ENCODE measurements at places on chromosomes 16 and 17.

GRCh38 chr17:35578929-35579432, 610 bp upstream of the PEX12 start:
- no peak for DNase-seq

DNA sequence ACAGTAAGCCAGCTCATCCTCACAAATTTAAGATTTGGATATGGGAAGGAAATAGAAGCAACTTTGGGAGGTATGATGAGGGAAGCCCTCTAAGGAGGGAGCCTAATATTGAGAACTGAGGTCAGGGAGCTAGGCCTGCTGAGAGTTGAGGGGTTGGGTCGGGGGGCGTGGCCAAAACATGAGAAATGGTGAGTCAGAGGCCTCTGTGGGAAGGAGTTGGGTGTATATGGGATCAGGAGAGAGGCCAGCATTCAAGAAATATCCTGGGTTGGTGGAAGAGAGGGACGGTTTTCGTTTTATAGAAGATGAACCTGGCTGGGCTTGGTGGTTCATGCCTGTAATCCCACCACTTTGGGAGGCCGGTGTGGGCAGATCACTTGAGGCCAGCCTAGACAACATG, 48.4 kb downstream of the CLEC16A start:
- no peak for DNase-seq

GRCh38 chr16:31200821-31201568, 1.6 kb downstream of the PYCARD start:
- DNase-seq, result no peak

GRCh38 chr17:80774643-80775281, 216.9 kb upstream of the CHMP6 start:
- no peak for DNase-seq

GRCh38 chr17:80759377-80759673, 214.7 kb downstream of the RPTOR start:
- no peak for DNase-seq

GRCh38 chr17:17366941-17367875, 64.0 kb downstream of the NT5M start:
- DNase-seq, result no peak

DNA sequence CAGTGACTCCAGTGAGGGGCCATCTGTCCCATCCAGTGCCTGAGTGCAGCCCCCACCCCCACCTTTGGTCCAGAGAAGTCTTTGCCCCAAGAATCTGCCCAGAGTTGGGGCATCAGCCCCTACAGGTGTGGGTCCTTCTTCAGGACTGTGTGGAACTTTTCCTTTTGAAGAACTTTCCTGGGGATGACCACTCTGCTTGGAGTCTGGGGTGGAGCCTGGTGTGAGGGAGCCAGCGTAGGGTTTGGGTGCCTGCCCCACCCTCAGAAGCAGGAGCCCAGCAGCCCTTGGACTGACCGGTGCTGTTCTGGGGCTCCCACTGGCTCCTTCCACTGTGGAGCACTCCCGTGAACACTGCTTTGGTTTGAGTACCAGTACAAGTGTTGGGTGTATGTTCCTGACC, 19.3 kb downstream of the MPRIP start:
- DNase-seq, result no peak

DNA sequence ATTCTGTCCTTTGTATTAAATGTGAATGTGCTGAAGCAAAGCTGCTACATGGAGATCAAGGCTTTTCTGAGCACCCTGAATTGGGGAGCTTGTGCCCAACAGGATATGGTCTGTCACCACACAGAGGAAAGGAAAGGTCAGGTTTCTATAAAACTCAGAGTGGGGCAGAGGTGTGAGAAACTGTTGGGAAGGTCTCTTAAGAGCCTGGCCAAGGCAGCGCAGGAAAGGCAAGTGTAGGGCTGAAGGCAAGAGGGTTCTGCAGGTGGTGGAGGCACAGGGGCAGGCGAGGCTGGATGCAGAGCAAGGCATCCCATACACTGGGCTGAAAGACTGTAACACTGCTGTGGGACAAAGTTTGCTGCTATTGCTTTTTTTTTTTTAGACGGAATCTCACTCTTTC, 8.1 kb downstream of the COX6A2 start:
- no peak for DNase-seq

- no peak for DNase-seq
These were observed 26.8 kb downstream of the GNA13 start for GRCh38 chr17:65029605-65030336.

DNA sequence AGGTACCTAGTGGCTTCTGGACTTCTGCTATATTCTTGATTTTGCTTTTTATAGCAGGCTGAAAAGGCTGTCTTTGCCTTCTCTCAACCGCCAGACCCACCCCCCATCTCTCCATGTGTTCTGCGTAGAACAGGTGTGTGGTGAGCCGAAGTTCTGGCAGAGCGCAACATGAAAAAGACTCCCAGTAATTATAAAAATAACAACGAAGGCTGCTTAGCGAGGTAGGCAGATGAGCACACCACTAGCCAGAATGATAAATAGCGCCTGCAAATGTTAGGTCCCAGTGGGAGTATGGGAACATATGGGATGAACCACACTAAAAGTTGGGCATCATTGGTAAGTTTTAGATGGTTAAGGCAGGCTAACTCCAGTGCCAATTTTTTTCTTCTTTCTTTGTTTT, 14.0 kb upstream of the RBFOX1 start:
- DNase-seq, result no peak

DNA sequence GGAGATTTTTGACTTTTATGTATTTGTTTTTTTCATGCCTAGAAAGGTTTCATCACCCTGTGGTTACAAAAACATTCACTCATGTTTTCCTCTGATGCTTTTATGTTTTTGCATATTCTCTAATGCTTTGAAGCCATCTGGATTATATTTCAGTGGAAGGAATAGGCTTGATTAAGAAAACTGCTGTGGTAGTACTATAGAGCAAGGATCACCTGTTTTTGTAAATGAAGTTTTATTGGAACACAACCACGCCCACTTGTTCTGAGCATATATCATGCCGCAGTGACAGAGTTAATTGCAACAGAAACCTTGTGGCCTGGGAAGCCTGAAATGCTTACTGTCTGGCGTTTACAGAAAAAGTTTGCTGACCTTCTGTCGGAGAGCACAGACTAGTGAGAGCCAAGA, 11.5 kb downstream of the COX10 start:
- DNase-seq, result peak; percentile 15

GRCh38 chr17:37045351-37045922, 96.7 kb downstream of the AATF start:
- DNase-seq, result no peak

DNA sequence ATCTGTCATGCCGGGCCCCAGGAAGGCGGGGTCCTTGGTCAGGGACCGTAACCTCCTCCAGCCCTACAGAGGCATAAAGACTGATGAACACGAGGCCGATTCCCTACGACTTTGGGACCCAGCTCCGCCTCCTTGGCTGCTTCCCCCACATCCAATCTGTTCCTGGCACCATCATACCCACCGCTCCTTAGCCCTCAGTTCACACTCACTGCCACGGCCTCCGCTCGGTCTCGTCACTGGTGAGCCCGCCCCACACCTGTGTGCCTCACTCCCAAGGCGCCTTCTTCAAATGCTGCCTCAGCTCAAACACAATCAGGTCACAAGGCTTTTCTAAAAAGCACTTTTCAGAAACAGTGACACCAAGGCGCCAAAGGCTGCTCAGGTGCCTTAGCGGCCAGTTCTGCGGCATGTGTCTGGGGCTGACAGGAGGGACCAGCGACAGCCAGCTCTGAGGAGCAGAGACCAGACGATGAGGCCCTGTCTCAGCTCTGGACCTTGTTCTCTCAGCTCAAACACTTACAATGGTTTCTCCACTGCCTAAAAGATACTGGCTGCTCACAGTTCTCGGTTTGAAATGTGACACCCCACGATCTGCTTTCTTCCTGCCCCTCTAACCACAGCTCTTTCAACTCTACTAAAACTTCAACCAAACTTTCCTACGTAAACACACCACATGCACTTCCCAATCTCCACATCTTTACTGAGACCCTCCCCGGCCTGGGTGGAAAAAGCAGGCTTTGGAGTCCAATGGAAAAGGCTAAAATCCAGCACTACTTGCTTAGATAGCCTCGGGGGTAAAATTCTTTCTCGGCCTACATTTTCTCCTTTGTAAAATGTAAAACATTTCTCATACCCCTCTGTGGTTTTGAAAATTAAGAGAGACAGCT, 33.2 kb downstream of the CYB5D2 start:
- DNase-seq, result peak; percentile 22

DNA sequence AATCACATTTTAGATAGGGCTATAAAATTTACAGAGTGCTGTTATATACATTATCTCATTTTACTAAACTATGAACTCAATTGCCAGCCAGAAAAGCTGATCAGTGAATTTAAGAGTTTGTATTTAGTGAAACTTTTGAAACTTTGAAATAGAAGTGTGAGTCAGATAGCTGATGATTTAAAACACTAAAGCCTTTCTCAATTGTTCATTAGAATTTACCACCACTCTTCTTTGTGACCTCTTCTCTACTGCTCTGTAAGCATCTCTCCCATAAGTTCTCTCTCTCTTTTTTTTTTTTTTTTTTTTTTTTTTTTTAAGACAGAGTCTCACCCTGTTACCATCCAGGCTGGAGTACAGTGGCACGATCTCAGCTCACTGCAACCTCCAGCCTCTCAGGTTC, 43.7 kb downstream of the GOSR1 start:
- no peak for DNase-seq

DNA sequence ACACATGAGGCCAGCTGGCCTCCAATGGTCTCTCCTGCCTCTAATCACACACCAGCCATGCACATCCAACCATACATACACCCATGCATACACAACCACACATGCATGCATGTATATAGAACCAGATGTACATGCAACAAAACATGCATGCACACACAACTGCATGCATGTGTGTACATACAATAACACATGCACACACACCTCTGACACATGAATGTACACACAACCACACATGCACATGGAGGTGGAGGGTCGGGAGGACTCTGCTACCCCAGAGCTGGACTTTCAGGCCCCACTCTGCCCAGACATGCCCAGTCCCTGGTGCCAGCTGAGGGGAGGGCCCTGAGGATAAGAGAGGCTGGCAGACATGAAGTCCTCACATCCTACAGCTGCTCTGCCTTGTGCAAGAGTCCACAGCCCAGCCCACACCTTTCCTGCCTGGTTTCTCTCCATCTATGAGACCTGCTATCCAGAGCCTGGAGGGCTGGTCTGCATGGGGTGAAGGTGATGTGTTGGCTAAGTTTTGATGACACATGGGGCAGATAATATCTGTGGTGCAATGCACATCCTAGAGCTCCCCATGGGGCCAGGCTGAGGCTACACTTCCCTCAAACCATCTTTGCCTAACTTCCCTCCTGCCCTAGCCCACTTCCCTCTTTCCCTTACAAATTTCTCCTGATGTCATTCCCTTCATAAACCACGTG, 50.9 kb upstream of the SDK2 start:
- DNase-seq, result no peak

DNA sequence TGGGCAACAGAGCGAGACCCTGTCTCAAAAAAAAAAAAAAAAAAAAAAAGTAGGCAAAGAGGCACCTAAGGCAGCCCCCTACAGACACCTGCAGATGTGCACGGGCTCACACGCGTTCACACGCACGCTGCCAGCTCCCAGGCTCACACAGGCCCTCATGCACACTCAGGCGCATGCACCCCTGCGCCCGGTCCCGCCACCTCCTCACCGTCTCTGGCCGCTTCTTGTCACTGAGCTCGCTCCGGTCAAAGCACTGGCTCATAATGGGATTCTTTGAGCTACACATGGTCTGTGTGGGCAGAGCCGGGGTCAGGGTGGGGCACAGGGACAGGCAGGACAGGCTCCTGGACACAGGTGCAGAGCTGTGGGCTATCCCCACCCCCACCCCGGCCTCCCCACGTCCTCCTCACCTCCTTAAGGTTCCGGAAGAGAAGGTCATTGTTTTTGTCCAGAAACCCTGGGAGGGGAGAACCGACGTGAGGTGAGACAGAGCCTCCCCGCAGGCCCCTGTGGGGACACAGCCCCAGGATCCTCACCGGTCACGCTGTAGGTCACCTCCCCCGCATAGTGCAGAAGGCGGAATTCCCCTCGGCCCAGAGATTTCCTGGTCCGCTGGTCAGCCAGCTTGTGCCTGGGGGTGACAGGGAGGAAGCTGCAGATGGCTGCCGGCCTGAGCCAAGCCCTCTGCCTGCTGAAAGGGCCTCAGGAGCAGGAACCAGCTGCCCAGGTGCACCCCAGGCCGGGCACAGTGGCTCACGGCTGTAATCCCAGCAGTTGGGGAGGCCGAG, 17.9 kb downstream of the MYO1C start:
- no peak for DNase-seq

DNA sequence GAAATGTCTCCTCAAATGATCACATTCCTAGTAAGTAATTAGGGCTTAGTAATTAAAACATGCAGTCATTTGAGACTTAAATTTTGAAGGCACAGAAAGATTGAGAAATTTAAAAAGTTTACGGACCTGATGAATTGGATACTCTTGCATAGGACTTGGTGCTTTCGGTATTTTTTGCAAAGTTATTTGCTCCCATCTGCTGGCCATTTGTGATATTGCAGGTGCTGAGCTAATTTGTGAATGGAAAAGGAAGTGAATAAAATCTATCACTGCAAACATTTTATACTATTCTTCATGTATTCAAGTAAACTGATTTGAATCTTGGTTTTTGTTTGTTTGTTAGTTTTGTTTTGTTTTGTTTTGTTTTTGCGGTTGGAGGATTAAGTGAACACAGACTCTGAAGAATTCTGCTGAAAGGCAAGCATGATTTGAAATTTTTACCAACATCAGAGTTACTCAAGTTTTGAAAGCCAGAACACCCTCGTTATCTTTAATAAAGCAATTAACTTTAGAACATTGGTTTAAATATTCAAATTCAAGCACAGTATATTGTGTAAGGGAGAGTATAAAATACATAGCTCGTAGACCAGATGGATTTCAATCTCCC, 689.5 kb upstream of the RBFOX1 start:
- peak; percentile 14 for DNase-seq

DNA sequence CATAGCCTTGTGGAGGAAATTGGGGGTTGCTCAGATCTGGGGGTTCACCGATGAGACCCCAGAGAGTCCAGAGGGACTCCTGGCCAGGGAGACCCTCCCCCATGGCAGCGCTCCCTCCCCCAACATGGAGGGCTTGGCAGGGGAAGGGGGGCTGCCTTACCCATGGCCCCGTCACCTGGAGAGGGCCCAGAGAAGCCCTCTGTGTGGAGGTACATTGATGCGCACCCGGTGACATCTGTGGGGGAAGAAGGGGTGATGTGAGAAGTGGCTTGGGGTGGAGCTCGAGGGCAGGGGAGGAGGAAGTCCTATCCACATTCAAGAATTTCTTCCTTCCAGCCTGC, 16.2 kb downstream of the ETV4 start:
- DNase-seq, result no peak

DNA sequence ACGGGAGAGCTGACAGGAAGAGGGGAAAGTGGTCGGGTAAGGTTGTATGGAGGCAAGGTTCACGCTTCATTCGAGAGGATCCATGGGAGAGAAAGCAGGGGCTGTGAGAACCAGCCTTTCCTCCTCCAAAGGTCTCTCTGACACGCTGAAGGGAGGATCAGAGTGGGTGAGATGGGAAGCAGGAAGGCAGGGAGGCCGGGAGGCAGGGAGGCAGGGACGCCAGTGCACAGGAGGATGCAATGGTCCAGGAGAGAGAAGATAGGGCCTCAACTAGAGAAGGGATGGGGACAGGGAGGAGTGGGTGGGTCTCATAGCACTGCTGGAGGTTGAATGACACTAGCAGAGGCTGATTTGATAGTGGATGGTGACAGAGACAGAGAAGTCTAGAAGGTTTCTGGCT, 54.1 kb downstream of the PIMREG start:
- DNase-seq, result no peak

- DNase-seq, result no peak
These were observed 481.9 kb upstream of the ERCC4 start for GRCh38 chr16:13438064-13438463.

- no peak for DNase-seq
These were observed 36.4 kb downstream of the SLC7A5 start for GRCh38 chr16:87832741-87833502.

GRCh38 chr17:51846566-51846965, 311.9 kb downstream of the CA10 start:
- DNase-seq, result no peak
